ENCODE measurements at places on chromosomes 6 and 20.
A peak's percentile ranks its signal among the peaks of the same experiment; 100 is the strongest.

GRCh38 chr6:159973951-159974350 lies 5.1 kb downstream of the IGF2R start:
- peak; percentile 53 for DNase-seq

DNA sequence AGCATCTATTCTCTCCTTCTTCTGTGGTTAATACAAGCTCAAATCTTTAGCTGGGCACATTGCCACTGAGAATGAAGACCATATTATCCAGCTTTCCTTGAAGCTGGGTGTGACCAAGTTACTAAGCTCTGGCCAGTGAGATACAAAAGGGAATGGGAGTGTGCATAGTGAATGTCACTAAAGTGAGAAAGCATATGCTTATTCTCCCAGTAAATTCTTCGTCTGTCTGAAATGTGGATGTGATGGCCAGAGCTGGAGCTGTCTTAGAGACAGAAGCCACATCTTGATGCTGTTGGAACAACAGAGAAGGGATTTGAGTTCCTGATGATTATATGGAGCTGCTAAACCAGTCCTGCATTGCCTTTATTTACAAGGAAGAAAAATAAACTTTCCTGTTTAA lies 60.1 kb downstream of the SESN1 start:
- DNase-seq: peak; percentile 33

DNA sequence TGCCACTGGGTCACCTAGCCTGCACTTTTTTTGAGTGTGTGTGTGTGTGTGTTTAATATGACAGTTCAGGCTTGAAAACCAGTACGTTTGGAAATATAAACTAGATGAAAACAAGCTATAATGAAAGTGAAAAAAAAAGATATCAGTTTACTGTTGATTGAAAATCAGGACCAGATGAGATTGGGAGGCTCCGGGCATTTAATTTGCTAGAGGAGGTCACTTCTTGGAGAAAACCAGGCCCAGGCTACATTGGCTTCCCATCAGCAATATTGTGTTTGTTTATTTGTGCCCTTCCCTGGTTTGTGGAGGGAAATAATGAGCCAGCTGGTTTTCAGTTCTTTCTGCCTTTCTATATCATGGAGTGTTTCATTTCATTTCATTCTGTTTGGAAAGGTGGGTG lies 246.6 kb upstream of the JAG1 start:
- no peak for DNase-seq

DNA sequence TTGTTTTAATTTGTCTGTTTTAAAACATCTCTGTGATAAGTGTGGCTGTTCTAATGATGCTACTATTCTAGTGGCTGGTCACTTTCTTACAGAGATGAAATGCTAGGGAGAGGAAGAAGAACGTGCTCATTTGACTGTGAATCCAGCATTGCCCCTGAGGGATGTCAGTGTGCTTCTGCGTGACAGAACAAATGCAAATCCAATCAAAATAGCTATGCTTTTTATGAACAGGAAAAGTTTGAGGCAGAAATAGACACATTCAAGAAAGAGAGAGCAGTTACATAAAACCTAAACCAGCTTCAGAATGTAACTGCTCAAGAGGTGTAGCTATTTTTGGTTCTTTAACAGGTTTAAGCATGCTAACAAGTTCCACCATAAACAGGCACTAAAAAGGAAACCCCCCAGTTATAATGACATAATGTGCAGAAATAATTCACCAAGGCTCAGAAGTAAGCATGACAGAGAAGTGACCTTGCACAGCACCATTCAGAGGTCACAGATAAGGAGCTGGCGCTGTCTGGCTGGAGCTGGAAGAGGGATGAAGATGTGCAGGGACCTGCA lies 385.3 kb downstream of the EPM2A start:
- DNase-seq: no peak

DNA sequence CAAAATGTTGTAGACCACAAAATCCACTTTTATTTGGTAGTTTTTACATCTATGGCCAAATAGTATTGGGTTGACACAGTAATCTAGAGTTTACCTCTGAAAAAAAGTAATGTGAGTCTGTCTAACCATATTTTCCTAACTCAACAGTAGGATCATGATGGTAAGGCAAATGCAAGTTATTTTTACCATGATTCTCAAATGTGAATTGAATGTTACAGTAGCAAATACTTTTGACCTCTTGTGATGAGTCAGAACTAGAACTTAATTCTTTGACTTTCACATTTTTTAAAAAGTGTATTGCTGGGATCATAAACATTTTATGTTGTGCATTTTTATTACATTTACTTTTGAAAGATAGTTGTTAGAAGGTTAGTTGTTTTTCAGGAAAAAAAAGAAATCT lies 22.0 kb downstream of the RNF146 start:
- no peak for DNase-seq

All from fibroblast of the conjunctiva (primary cell).